ENCODE measurements at places on chromosomes 1 and 21. TPM values are rescaled to one million over a fixed set of nuclear protein-coding genes. Genes with fewer than 3 reads are reported as not detected.

- DNase-seq = no peak
Measured at GRCh38 chr1:103145449-103145848, 37.1 kb upstream of the COL11A1 start.

DNA sequence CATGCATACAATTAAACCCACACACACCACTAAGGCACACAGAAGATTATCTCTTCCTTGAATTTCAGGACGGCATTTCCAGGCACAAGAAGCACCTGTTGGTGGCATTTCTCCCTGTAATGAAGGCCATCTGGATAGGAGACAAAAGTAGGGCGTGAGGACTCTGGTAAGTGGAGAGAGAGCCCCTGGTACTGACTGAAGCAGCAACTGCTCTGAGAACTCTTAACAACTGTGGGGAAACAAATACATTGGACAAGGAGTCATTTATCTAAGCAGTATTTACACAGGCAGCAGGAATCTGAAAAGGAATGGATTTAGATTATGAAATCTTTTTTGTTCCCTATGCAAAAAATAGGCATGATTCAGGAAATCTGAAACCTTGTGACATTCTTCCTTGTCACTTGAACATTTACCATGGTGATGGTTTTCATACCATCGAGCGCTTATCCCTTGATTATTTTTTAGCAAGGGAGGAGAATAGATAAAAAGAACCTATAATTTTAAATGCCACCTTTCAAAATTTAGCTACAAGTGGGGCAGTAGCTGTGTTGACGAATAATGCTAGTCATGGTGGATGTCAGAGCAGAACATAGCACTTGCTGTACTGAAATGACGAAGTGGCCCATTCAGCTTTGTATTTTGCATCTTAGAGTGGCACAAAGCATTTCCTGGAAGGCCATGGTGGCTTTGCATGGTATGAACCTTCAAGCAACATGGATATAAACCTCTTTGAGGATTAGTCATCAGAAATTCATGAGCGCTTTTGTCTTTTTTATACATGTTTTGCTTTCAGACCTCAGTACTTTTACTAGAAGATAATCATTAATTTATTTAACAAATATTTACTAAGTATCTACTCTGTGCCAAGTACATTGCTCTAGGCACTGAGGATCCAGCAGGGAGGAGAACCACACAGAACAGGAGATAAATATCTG, 362.0 kb downstream of the ADGRL2 start:
- no peak for DNase-seq

DNA sequence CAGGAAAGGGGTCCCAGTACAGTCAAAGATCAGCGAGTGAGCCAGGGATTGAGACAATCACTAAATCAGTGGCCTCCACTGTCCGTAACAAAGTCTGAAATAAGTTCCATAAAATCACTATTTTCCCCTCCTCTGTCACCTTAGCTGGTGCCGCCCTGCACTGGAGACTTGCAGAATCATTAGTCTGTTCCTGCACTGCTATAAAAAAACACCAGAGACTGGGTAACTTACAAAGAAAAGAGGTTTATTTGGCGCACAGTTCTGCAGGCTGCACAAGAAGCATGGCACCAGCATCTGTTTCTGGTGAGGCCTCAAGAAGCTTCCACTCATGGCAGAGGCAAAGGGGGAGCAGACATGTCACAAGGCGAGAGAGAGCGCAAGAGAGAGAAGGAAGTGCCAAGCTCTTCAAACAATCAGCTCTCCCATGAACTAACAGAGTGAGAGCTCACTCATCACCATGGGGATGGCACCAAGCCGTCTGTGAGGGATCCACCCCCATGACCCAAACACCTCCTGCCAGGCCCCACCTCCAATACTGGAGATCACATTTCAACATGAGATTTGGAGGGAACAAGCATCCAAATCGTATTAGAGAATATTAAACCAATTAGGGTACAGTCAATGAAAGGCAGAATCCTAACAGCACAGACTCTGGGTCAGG, 129.8 kb upstream of the TIAM1 start:
- DNase-seq = no peak

GRCh38 chr1:45213892-45214291, 7.5 kb upstream of the ZSWIM5 start:
- DNase-seq = no peak

GRCh38 chr1:50705699-50706098, 254.4 kb downstream of the FAF1 start:
- no peak for DNase-seq

DNA sequence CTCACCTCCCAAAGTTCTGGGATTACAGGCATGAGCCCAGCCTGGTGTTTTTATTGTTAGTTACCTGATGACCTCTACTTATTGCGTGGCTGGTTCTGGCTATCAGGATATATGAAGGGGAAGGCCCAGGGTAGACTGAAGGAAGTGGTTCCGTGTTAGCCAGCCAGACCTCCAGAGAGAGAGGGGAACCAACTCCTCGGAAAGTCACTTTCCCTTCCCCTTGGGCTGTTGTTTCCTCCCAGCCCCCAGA, 2.5 kb upstream of the RCSD1 start:
- no peak for DNase-seq

DNA sequence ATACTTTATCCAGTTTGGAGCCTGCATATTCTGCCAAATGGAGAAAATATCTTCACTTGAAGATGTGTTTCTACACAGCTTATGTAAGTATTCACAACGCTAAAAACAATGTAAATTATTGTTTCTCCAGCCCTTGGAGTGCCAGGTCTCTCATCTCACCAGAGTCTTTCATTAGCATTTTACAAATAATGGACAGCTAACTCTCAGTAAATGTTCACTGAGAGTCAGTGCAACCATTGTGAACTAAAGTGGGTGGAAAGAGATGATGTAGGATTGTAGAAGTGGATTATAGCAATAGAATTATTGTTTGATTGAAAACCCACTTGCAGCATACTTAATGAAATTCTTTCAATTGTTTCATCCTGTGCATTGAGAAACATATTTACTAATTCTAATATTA, 8.3 kb upstream of the FAM177B start:
- no peak for DNase-seq

- DNase-seq = no peak
Measured at GRCh38 chr1:113531321-113531720, 141.0 kb downstream of the MAGI3 start.

DNA sequence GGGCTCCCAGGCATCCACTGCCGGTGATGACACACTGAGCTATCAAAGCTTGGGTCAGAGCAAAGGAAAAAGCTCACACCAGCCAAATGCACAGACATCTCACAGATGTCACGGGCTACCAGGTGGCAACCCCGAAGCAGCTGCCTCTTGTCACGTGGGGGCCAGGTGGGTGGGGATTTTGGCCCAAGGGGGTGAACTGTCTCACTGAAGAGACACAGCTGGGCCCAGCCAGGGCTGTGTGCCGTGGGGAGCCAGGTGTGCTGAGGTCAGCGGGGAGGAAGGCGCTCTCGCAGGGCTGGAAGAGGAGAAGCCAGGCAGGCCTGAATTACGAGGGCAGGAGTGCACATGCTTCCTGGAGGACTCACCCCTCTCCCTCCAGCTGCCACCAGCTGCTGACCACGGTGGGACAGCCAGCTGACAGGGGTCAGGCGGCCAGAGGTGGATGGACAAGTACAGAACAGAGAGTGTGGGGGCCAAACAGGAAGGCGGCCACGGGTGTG, 32.4 kb downstream of the KCNN3 start:
- no peak for DNase-seq

DNA sequence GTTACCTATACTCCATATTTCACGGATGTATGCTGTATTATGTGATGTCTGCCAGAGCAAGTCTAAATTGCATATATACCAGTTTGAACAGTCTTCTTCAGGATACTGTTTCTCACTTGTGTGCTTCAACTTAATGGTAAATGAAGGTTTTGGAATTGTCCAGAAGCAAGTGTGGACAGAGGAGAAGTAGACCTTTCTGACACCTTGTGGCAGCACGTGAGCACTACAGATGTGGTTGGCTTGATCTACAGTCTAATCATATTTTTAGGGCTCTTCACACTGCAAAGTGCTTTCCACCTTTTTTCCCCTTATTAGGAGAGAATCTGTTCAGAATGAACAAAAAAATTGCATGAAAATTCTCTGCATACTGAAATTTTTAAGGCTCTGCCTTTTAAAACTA, 10.9 kb downstream of the MORC3 start:
- DNase-seq = peak; percentile 50

DNA sequence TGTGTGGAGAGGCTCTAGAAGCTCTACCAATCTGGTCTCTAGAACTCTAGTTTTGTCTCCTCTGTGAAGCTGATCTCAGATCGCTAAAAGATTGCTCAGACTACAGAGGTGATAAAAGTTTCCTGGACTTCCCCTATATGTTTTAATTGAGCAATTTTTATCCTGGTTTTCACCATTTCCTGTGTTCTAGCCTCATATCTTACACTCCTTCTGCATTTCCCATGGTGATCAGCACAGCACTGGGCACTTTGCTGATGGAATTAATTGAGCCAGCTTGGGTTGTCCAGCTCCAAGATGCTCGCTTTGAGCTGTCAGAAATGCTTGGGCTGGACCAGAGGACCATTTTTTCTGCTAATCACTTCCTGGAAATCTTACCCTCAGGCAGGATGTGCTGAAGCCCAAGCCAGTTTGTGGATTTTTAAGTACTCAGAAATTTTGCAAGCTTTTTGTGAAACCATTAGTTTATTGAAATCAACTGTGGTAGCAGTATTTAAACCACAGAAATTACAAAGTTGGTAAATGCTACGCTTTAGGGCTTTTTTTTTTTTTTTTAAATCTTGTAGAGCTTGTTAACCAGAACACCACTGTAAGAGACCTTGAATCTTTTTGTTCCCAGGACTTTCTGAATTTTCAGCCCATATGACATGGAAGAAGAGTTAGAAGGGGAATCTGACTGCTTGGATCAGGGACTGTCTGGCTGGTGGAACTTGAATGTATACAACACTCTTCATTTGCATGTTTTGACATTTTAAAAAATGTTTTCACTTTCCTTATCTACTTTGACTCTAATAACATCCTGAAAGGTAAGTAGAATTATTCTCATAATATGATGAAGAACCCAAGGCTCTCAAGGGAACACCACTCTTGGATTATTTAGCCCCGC, 28.4 kb downstream of the CD48 start:
- no peak for DNase-seq

GRCh38 chr1:186330758-186331157, 44.3 kb downstream of the TPR start:
- no peak for DNase-seq

DNA sequence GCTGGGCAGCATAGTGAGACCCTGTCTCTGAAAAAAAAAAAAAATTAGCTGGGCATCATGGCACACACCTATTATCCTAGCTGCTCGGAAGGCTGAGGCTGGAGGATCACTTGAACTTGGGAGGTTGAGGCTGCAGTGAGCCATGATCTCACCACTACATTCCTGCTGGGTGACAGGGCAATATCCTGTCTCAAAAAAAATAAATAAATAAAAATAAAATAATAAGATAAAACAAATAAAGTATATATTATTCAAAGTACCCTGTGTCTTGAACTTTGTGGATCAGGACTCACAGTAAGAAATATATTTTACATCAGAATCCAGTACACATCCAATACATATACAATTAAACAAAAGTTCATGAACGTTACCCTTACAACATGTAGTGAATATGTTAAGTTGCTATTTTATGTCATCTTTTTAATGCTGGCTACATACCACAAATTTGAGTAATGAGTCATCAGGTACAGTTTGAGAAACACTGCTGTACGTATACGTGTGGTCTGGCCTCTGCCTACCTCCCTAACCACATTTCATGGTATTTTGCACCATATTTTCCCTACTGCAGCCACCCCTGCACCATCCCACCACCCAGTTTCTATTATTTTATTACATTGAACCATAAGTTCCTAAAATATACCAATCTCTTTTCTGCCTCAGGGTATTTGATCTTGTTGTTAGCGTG, 4.4 kb downstream of the NME7 start:
- no peak for DNase-seq

GRCh38 chr1:172530000-172530399, 3.0 kb upstream of the SUCO start:
- DNase-seq = no peak

Gene ADAMTSL4
- 0.36 TPM for total RNA-seq

Gene UQCRHL
- 2.6 TPM for total RNA-seq

Gene TTLL7
- 117 TPM for total RNA-seq

Measured in cerebellum (tissue), 4 donors.